ENCODE measurements at places on chromosomes 16 and 17.
A peak's percentile ranks its signal among the peaks of the same experiment; 100 is the strongest.

- DNase-seq, result no peak
Measured at GRCh38 chr17:11690681-11691080, 92.4 kb downstream of the DNAH9 start.

GRCh38 chr17:67477687-67478086 is 100.6 kb downstream of the PITPNC1 start:
- DNase-seq, result peak; percentile 23

DNA sequence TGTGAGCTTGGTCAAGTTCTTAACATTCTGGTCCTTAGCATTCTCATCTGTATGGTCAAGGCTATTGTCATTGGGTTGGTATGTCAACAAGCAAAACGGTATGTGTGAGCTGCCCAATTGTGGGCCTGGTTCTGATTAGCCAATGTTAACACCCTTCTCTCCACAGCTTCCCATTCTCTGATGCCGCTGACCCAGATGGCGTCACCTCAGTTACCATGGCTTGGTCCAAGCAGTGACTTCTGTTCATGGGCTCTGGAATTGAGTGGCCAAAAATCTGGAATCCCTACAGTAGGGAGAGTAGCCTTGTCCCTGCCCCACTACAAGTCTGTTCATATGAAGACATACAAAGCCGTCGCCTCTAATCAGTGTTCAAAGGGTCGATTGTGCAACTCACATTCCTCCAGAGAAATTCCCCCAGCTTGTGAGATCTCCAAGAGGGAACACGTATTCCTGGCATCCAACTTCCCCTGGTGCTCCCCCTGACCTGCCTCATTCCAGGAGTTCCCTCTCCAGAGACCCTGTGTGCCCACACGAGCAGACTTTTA is 15.8 kb downstream of the TMEM98 start:
- no peak for DNase-seq

GRCh38 chr17:59972778-59973177 is 8.2 kb upstream of the RNFT1 start:
- no peak for DNase-seq

- no peak for DNase-seq
Measured at GRCh38 chr17:31095236-31096105, 694 bp downstream of the NF1 start.

All from stimulated activated CD4-positive, alpha-beta T cell treated with anti-CD3 and anti-CD28 coated beads, Interleukin-15, amount 100 ng/mL, for 1 hour (primary cell).